ENCODE measurements at places on chromosomes 16 and 17.

DNA sequence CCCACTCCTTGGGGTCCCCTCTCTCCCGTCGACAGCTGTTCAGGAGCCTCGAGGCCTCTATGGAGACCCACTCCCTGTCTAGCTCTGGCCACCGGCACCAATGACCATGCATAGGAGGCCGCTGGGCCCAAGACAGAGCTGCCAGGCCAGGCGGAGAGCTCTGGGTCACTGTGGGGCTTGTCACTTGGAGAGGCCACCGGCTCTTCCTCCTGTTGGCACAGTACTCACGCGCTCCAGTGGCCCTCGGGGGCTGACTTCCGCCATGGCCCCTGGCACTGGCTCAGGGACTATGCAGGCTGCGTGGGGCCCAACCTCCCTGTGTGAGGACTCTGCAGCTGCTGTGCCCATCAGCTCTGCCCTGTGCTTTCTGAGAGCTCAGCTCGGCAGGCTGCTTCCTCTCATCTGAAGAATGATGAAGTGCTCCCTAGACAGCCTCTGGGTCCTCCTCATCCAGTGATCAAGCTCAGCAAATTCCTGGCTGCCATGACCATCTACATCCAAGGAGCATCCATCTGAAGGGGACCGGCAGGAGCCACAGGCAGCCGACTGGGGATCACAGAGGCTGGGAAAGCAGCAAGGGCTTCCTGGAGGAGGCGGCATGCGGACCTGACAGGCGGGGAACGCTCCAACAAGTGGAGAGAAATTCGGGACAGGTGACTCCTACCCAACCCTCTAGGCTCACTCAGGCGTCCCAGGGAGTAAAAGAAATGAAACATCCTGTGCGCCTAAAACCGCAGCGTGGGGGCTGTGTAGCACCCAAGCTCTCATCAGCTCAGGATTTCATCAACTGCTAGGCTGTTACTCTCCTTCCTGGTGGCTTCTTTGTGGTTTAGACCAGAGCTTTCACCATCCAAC is 16.8 kb downstream of the GALNS start:
- DNase-seq: no peak

- no peak for DNase-seq
Observed at GRCh38 chr16:13913374-13914292, 6.3 kb upstream of the ERCC4 start.

- no peak for DNase-seq
Observed at GRCh38 chr17:33079201-33079600, 87.6 kb downstream of the SPACA3 start.

DNA sequence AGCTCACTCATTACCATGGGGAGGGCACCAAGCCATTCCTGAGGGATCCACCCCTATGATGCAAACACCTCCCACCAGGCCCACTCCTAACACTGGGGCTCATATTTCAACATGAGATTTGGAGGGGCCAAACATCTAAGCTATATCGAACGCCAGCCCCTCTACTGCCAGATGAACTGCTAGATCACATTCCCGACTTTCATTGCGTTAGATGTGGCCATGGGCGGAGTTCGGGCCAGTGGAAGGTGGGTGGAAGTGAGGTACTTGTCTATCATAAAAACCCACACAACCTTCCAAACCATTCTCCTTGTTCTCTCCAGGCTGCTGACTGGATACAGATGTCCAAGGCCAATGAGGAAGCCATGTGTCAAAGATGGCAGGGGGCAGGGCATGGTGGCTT is 27.0 kb upstream of the ANKRD40CL start:
- DNase-seq: no peak

Measured in AG09309 (cell line).